ENCODE measurements at places on chromosomes 12 and 14.

- no peak for DNase-seq
Observed at GRCh38 chr12:9760699-9761418, at the start of gene CD69. TSS of gene CD69 (minus strand) at chr12:9760901. CDS start at chr12:9760820, 81 bp downstream.

- DNase-seq: no peak
Observed at GRCh38 chr14:59303216-59303615, 114.7 kb downstream of the DAAM1 start.

DNA sequence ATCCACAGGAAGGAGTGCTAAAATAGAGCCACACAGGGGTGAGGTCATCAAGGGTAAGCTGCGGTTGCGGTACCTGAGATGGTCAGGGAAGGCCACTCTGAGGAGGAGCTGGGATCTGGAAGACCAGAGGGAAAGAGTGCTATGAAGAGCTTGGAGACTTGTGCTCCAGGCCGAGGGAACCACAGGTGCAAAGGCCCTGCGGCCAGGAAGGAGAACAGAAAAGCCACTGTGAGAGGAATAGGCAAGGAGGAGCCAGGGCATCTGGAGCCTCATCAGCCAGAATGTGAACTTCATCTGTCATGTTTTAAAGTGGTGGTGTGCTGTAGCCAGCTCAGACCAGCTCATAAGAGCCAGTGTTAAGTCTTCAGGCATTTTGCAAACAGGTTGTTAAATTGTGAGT is 5.5 kb upstream of the CCDC197 start:
- no peak for DNase-seq

DNA sequence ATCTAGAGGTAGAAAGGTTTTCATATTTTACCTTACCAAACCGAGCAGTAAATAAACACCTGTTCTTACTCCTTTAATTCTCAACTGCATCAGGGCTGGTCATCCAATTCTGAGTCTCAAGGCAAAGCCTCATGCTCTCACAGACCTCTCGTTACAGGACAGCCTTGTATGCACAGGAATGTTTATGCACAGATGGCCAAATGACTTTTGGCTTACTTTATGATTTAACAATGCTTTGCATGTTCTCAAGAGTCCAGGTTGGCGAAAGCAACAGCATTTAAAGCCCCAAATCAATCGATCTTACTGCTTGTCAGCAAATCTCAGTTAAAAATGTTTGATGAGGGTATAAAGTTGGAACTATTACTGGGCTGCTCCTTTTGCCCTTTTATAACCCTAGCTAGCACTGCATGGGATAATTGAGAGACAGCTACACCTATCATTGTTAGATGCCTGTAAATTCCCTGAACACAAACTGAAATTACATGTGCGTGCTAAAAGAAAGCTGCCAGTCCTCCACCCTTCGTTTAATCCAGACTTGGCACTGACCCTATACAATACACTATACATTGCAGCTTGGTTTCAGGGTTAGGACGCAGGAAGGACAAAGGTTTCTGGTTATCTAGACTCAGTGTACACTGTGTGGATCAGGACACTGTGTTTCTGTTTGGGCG is 63.6 kb downstream of the TMCC3 start:
- no peak for DNase-seq

DNA sequence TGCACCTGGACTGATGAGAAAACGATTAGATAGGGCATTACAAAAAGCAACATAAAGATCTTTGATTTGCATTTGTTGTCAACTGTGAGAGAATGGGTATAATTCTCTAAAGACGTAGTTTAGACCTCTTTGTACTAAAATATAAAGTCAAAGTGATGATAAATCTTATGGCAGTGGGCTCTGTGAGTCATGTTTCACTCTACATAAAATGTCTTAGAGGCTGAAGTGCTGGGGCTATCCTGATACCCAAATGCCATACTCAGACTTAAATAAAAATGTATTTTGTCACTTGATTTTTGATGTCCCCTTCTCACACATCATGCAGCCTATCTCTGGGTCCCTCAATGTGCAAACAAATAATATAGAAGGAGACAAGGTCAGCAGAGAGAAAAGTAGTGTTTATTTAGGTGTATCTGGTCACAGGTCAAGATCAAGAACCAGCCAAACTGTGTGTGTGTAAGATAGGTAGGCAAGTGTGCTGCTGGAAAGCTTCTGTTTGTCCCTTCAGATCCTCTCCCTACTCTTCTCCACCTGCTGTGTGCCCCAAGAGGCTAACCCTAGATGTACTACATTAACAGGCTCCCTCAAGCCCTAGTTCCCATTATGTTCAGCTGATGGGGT is 7.0 kb upstream of the NIN start:
- DNase-seq: no peak

DNA sequence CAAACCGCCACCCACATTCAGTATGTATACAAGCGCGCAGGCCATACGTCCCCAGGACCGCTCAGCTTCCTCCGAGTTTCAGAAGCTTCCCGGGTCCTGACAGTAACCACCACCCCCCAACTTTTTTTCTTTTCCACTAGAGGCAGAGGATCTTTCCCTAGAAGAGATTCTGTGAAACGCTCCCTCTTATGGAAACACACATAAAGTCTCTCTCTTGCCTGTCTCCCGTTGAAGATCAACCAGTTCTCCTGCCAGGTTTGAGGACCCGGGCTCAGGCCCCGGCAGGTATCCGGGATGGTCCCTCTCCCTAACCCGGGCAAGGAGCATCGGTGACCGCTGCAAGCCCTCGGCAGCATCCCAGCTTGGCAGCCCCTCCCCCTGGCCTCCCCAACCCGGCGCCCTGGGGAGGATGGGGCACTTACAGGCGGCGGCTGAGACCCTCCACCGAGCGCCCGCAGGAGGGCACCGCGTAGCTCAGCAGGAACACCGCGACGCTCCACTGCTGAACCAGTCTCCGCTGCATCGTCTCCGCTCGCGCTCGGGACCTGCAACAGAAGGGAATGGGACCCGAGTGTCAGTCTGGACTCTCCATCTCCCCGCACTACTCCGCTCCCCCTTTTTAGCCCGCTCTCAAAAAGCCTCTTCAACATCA is 3.4 kb downstream of the PTHLH start:
- DNase-seq: peak; percentile 26

DNA sequence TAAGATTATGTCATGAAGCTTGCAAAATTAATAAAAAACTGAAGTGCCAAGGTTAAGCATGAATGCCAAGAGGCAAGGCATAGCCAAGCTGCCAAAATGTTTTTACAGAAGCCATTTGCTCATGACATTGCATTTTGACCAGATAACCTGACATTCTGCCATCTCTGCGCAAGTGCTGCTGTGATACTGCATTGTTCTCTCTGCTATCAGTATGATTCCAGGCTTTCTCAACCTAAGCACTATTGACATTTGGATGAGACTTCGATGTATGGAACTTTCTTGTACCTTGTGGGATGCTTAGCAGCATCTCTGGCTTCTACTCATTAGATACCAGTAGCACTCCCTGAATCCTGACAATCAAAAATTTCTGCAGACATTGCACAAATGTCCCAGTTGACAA is 139.2 kb downstream of the RASSF9 start:
- no peak for DNase-seq

- DNase-seq: peak; percentile 36
Observed at GRCh38 chr12:18250313-18250916, 10.9 kb upstream of the PIK3C2G start.

GRCh38 chr12:58877243-58877743 is 43.0 kb downstream of the LRIG3 start:
- no peak for DNase-seq

DNA sequence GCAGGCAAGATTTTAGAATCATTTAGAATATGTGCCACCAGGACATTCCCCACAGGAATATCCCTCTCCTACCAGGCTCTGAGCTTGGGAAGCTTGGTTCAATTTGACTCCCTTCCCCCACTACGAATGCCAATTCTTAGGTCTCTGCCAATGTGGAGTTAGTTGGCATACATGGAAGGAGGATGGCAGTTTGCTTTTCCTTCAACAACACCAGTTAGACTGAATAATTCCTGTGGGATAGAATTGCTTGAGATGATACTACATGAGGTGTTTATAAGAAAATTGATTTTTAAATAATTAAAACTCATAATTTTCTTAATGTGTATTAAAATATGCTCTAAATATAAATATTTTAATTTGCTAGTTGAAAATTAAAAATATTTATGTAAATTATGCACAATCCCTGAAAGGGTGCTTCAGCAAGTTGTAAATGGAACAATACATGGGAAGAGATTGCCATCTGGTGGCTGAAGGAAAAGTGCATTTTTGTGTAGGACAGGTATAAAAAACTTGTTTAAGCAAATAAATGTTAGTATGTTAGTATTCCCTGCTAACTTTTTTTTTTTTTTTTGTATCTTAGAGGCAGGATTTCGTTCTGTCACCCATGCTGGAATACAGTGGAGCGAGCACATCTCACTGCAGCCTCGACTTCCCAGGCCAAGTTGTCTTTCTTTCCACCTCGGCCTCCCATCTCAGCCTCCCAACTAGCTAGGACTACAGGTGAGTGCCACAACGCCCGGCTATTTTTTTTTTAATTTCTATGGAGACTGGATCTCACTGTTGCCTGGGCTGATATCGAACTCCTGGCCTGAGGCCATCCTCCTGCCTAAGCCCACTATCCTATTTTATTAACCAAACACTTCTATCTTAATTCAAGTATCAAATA is 25.8 kb upstream of the STRAP start:
- peak; percentile 12 for DNase-seq

DNA sequence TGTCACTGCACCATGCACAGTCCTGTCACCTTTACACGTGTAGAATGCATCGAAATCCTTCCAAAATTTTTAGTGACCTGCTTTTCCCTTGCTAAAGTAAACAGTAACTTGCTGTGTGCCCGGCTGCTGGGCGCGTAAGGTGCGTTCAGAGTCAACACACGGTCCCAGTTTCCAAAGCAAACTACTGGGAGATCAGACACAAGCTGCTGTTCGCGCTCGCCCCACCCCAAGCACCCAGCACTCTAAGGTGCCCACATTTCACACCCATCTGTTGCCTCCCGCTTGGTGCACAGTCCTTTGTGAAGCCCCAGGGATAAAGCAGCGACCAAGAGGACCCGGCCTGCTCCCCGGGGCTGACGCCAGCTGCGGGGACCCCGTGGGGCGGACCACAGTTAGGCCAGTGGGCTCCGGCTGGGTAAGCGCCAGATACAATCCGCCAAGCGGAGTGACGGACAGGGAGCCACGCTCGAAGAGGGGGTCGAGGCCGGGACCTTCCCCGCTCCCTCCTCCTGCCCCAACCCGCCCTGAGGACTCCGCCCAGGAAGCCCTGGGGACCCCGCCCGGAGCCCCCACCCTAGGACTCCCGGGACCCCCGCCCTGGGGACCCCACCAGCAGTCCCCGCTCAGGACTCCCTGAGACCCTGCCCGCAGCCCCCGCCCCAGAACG is 633 bp downstream of the STX2 start:
- no peak for DNase-seq

GRCh38 chr12:11823043-11823442 is 173.6 kb downstream of the ETV6 start:
- DNase-seq: no peak

- DNase-seq: peak; percentile 77
Observed at GRCh38 chr14:60642270-60643140, 6.8 kb downstream of the SIX1 start.

DNA sequence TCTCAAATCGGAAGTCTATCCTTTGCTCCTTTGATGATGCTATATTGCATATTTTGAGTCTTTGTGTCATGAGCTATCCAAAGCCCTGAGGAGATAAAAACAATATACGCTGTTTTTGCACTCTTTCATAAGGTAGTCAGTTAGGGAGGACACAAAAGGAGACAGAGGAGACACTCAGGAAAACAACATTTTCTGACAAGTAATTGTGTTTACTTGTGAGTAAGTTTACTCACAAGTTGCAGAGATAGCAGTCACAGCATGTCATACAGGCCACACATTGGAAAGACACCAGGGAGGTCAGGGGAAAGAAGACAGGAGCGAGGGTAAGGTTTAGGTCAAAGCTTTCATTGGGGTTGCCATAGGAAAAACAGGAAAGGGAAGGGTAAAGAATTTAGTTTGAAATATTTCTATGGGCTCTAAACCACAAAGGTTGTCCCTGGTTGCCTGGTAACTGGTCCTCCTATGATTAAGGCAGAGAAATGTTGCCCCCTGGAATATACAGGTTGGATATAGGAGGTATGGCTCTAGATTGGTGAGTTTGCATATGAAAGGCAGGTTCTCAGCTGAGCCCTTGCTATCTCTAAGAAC is 7.4 kb upstream of the GABARAPL1 start:
- DNase-seq: no peak

- DNase-seq: no peak
Observed at GRCh38 chr12:124765581-124766489, 97.8 kb downstream of the SCARB1 start.

- no peak for DNase-seq
Observed at GRCh38 chr12:67449591-67450052, 180.5 kb downstream of the CAND1 start.

- no peak for DNase-seq
Observed at GRCh38 chr12:117807946-117808345, 160.8 kb downstream of the KSR2 start.

GRCh38 chr14:100604121-100604501 is 16.9 kb upstream of the BEGAIN start:
- DNase-seq: no peak

- peak; percentile 2 for DNase-seq
Observed at GRCh38 chr14:33249233-33249820, 310.6 kb downstream of the NPAS3 start.

DNA sequence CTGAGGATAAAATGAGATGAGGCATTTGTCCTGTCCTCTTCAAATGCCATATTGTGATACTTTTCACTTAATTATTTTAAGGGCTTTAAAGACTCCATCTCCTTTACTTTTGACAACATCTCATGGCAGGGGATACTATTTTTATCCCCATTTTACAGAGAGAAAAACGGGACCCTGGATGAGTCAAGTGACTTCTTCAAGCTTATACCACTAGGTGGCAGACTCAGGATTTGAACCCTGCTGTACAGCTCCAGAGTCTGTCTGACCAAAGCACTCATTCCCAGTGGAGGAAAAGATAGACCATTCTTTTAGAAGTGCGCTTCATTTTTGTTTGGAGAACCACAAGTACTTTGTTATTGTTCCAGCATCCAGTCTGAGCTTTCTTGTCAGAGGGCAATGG is 1.7 kb upstream of the SMOC1 start:
- no peak for DNase-seq

GRCh38 chr12:88591343-88591742 is 11.1 kb upstream of the KITLG start:
- DNase-seq: no peak

DNA sequence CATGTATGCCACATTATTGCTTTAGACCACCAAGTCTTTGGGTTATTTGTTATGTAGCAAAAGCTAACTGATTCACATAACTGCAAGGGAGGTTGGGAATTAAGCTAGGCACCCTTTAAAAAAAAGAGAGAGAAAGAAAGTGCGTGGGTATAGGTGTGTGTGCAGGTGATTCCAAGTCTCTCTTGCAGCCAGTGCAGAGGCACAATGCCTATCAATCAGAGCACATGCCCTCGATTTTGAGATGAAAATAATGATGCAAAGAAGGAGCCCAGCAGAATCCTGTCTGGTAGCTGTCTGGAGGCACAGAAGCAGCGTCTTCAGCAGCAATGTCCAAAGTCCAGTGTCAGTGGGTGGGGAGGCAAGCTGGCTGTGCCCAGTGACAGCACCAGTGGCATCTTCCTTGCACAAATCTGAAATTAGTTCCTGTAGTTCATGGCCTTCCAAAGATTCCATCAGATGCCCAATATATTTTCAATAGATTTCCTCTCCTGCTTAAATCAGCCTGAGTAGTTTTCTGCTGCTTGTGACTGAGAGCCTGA is 62.4 kb upstream of the TBPL2 start:
- DNase-seq: no peak
